Hair follicular keratinocyte (primary cell): ENCODE measurements at places on chromosomes 16 and 17. TPM values are rescaled to one million over a fixed set of nuclear protein-coding genes. Genes with fewer than 3 reads are reported as not detected.

The CDH15 gene
- total RNA-seq = 0.08 TPM in 1 of 2 replicates, not detected in the other

The MYH13 gene
- not detected in 2 replicates for total RNA-seq

The RPS6KB1 gene
- 8.1 and 9.8 TPM in 2 replicates for total RNA-seq

The CTCF gene
- total RNA-seq = 15.9 and 18.6 TPM in 2 replicates

The G6PC1 gene
- not detected in 2 replicates for total RNA-seq

The SLC35G6 gene
- not detected in 2 replicates for total RNA-seq

The TNFRSF13B gene
- total RNA-seq = not detected in 2 replicates

The EFNB3 gene
- total RNA-seq = 0.65 and 3.2 TPM in 2 replicates

The ITGAL gene
- not detected in 2 replicates for total RNA-seq

The CX3CL1 gene
- 4.2 and 8.4 TPM in 2 replicates for total RNA-seq

The MYH8 gene
- total RNA-seq = not detected in 2 replicates

The PAFAH1B1 gene
- 46.5 and 64.3 TPM in 2 replicates for total RNA-seq

The ARL17A gene
- 4.6 and 5.7 TPM in 2 replicates for total RNA-seq
